B cell (primary cell): ENCODE measurements at places on chromosomes 3 and 15.

DNA sequence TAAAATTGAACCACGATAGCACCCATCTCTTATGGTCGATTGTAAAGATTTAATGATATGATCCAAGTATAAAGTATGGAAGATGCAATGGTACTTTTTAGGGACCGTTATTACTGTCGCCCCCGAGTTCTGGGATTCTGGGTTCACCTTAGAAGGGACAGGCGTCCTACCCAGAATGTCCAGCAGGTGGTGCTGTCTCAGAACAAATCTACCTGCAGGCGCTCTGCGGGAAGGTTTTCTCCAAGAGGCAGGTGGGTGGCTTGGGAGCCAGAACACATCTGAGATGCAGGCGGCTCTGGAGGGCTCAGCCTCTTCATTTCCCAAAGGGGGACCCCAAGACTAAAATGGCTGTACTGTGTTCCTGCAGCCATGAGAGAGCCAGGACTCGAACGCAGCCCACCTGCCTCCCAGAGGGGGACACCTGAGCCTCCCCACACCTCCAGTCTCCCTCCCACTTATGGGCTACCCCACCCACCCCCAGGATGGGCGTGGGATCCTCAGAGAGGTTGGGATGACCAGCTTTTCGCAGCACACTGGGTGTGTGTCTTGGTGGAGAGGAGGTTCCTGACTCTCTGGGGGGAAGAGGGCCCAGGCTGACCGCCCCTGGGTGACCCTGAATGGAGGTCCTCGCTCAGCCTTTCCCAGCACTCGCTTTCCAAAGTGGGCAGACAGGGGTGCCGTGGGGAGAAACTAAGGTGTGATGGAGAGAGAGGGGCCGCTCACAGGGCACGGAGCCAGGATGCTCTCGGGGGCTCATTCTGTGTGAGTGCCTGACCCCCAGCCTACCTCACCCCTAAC lies 28.1 kb upstream of the CORO2B start:
- DNase-seq, result peak; percentile 80

- DNase-seq, result no peak
Observed at GRCh38 chr15:48313216-48313615, 18.0 kb upstream of the DUT start.

GRCh38 chr3:44996556-44996969 lies 20.5 kb downstream of the EXOSC7 start:
- no peak for DNase-seq

- no peak for DNase-seq
Observed at GRCh38 chr15:56174649-56175048, 69.0 kb downstream of the RFX7 start.

DNA sequence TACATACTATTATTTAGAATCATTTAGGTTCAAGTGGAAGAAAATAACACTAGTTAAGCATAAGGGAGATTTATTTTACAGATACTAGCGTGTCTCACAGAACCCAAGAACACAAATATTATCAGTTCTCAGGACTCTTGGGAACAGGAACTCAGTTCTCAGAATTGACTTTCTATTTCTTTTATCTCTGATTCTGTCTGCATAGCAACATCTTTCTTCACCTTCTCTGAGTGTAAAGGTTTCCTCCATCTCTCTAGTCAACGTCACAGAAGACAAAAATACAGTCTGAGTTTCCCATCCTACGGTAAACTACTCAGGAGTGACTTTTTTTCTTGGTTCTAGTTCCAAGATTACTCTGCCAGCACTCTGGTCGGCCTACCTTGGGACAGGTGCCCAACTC lies 220.0 kb downstream of the SV2B start:
- no peak for DNase-seq

GRCh38 chr3:159032311-159032710 lies 230.5 kb downstream of the MFSD1 start:
- DNase-seq, result no peak

DNA sequence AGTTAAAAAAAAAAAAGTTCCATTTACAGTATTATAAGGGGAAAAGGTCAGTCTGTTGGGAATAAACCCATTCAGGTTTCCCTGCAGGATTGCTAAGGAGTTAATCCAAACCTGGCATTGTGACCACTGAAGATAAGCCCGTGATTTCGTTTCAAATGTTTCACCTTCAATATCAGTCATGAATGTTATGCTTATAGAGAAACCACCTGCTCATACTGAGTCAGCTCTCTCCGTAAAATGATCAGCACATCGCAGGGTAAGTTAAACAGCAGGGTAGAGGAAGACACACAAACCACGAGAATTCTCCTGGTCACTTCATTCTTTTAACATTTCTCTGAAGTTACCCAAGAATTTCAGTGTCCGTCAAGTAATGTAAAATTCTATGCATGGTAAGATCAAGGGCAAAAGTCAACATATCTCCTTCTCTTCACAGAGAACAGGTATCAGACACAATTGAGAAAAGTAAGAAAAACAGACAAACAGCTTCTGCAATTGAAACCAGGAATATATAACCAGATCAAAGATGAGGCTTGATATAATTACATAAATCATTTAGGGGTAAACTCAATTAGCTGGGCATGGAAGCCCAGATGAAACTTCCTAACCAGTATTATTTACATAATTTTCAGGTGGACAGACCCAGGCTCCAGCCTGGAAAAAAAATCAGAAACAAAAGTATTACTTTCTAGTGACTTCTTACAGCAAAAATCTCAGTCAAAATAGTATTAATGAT lies 67.6 kb upstream of the ARHGEF3 start:
- no peak for DNase-seq

DNA sequence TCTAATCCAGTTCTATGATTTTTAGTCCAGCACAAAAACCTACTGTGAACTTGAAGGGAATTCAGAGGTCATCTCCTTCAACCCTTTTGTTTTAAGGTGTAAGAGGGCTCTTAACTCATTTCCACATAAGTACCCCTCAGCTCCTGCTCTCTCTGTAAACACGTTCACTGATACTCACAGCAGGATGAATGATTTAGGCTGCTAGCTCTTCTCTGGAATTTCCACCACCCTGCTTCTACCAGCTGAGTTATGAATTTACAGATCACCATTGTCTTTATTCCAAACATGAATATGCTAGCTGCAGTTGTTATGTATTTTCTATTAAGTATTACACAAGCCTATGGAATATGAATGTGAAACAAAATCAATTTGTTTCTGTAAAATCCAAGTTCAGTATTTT lies 101.3 kb upstream of the NANOGP8 start:
- no peak for DNase-seq

- no peak for DNase-seq
Observed at GRCh38 chr3:66107855-66108254, 69.1 kb upstream of the MAGI1 start.

DNA sequence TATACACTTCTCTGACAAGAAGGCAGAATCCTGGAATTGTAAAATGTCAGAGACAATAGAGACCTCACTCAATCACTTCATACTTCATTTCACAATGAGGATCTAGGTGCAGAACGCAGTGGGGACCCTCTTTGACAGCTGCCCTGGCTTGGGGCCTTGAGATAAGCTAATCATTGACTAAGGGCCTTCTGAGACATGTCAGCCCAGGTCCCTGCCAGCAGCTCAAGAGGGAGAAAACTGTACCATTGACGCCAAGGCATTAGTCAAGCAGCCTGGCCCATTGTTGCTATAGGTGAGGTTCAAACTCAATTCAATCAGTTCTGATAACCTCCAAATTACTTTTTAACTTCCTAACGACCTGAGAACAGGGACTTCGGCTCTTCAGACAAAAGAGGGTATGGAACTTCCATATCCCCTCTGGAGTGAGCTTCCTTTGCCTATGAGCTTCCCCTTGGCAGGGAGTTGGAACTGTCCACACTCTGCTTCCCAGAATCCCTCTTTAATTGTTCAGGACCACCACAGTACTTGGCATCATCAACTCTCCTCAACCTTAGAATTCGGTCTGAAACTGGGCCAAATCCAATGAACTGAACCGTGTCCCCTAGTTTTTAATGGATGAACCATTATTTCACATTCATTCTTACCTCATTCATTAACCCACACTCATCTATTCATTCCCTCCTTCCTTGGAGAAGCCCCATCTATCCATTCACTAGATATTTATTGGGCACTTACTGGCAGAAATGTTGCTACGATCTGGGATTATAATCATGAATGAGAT lies 1.5 kb upstream of the CYP8B1 start:
- no peak for DNase-seq

GRCh38 chr3:29255854-29256696 lies 24.8 kb upstream of the RBMS3 start:
- no peak for DNase-seq

- DNase-seq, result no peak
Observed at GRCh38 chr3:188780193-188781147, 391.3 kb upstream of the TPRG1 start.

- DNase-seq, result no peak
Observed at GRCh38 chr3:47850564-47851410, 47.8 kb downstream of the DHX30 start.

DNA sequence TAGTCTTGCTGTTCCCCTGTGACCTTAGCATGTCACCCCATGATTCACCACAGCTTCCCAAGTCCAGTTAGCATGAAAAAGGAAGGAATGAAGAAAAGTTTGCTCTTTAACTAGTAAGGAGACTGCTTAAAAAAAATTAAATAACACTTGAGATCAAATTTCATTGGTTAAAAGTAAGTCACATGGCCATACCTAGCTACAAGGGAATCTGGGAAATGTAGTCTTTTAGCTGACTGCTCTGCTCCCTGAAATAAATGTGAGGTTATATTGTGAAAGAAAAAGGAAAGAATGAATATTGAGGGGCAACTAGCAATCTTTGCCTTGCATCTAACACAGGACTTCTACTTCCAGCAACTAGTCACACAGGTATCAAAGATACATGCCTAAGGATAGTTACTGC lies 84.7 kb upstream of the LRRN1 start:
- no peak for DNase-seq

GRCh38 chr3:143436231-143436930 lies 316.8 kb downstream of the CHST2 start:
- no peak for DNase-seq

- DNase-seq, result peak; percentile 94
Observed at GRCh38 chr3:108124337-108125152, 33.7 kb upstream of the CD47 start.

DNA sequence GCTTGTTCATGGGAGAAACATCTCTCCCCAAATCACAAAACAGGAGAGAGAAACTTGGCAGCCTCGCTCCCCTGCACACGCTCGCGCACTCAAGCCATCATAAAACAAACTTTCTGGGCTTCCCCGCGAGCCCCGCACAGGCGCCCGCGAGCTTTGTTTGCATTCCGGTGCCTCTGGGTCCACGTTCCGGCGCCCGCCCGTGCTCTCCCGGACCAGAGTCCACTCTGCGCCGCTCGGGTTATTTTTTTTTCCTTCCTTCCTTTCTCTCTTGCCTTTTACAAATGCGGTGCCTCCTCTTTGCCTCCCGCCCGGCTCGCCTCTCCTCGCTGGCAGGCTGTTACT lies 363 bp downstream of the MAGI1 start:
- DNase-seq, result no peak

GRCh38 chr3:188589071-188589470 lies 435.1 kb downstream of the LPP start:
- DNase-seq, result no peak

DNA sequence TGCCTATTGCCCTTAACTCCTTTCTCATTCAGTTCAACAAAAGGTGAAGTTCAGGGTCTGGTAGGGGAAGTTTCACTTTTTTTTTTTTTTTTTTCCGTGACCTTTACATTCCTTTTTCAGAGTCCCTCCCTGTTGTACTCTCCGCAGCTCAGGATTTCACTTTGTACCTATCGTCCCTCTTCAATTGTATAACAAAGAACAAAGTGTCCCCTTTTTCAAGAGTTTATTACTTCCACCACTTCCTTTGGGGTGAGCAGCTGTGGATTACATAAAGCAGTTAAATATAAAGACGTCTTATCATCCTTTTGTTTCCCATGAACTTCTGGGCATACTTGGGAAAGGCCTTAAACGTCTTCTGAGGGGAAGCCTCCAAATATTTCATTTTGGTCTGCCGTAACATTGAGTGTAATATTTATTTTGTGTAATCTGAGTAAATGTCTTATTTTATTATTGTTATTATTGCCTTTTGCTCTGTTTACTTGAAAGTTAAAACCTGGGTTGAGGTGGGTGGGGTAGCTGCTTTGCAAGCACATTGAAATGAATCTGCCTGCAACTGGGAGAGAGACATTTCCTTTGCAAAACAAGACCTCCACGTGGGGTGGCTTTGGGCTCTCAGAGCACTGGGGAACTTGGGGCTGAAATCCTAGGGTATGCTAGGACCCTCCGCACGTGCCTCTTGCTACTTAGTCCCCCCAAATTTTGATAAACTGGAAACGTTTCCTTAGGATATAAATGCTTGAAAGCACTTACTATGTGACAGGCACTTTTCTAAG lies 169.4 kb downstream of the MCTP2 start:
- no peak for DNase-seq

DNA sequence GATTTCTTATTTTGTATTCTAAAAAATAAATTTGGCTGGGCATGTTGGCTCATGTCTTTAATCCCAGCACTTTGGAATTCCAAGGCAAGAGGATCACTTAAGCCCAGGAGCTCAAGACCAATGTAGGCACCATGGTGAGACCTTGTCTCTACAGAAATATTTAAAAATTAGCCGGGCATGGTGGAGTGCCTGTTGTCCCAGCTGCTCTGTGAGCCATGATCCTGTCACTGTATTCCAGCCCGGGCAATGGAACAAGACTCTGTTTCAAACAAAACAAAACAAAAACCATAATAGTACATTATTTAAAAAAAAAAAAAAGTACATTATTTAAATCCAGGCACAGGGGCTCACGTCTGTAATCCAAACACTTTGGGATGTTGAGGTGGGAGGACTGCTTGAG lies 5.5 kb upstream of the RTF1 start:
- no peak for DNase-seq

GRCh38 chr3:110519071-110519470 lies 552.5 kb upstream of the NECTIN3 start:
- no peak for DNase-seq

- no peak for DNase-seq
Observed at GRCh38 chr3:72142028-72142427, 357.1 kb upstream of the PROK2 start.

GRCh38 chr3:50382722-50383121 lies 23.4 kb upstream of the TMEM115 start:
- no peak for DNase-seq

- DNase-seq, result no peak
Observed at GRCh38 chr3:139778682-139779233, 101.0 kb upstream of the NMNAT3 start.

GRCh38 chr3:54625805-54626787 lies 301.8 kb downstream of the LRTM1 start:
- no peak for DNase-seq

DNA sequence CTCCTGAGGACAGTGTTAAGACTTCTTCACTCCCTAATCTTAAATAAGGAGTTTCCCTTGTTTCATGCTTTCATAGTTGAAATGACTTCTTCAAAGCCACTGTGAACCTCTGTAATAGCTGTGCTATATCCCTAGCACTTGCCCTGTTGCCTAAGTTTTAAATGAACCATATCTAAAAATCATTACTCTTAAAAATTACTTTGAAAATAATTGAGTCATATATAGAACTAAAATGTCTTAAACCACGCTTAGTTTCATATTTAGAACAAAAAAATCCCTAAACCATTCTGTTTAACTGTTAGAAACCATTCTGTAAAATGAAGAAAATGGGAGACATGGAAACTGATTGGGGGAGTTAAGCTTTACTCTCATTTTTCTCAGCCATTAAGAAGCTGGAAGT lies 29.8 kb downstream of the DNAJC19 start:
- DNase-seq, result no peak
